IPS DF 6.9 (cell line): ENCODE measurements at places on chromosomes 16 and 17.

DNA sequence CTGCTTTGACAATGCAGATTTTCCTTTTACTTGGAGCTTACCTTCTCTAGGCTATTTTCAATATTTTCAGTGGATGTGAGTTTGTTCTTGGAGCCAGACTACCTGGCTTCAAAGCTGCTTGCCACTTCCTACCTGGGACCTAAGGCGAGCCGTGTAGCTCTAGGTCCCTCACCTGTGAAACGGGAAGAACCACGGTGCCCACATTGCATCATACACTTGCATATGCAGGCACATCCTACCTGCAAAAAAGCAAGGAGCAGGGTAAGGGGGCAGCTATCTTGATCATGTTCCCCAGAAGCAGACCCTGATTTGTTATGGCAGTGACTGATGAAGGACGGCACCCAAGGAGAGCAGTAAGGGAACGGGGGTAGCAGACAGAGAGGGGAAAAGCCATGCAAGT, 27.0 kb upstream of the MPRIP start:
- no peak for DNase-seq

GRCh38 chr16:3487521-3488410, 7.5 kb downstream of the C16orf90 start:
- no peak for DNase-seq

- no peak for DNase-seq
These were observed 43.4 kb downstream of the METRNL start for GRCh38 chr17:83122834-83123233.

- DNase-seq, result no peak
These were observed 104.6 kb downstream of the SPAG9 start for GRCh38 chr17:51016099-51016498.

- DNase-seq, result no peak
These were observed 8.2 kb upstream of the BAIAP3 start for GRCh38 chr16:1325261-1325660.

DNA sequence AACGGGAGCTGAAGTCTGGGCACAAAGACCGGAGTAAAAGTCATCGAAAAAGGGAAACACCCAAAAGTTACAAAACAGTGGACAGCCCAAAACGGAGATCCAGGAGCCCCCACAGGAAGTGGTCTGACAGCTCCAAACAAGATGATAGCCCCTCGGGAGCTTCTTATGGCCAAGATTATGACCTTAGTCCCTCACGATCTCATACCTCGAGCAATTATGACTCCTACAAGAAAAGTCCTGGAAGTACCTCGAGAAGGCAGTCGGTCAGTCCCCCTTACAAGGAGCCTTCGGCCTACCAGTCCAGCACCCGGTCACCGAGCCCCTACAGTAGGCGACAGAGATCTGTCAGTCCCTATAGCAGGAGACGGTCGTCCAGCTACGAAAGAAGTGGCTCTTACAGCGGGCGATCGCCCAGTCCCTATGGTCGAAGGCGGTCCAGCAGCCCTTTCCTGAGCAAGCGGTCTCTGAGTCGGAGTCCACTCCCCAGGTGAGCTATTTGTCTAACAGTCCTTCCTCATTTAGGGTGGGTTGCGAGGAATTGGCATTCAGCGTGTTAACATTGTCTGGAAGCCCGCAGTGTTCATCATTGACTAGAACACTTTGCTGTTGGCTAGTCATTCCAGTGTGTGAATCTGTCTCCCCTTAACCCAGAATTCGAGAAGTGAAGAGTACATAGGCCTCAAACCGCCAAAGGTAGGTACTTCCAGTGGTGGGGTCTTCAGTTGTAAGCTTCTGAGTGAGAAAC, 1.5 kb downstream of the CDK12 start:
- no peak for DNase-seq

DNA sequence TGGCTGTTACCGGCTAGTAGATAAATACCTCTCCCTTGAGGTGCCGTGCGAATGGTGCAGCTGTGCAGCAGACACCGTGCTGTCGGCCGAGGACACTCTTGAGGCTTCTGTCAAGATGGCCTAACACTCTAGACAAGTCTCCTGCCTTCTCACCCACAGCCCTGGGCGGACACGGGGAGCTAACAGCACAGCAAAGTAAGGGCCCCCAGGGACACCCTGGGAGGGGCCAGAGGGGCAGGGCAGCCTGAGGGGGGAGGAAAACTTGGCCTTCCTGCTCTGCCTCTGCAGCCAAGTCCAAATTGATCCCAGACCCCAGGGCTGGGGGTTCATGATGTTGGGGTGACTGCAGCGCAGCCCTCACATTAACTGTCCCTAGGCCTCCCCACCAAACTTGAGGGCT, 210.2 kb downstream of the RPTOR start:
- no peak for DNase-seq

- DNase-seq, result no peak
These were observed 7.3 kb downstream of the NT5C start for GRCh38 chr17:75124041-75124818.

DNA sequence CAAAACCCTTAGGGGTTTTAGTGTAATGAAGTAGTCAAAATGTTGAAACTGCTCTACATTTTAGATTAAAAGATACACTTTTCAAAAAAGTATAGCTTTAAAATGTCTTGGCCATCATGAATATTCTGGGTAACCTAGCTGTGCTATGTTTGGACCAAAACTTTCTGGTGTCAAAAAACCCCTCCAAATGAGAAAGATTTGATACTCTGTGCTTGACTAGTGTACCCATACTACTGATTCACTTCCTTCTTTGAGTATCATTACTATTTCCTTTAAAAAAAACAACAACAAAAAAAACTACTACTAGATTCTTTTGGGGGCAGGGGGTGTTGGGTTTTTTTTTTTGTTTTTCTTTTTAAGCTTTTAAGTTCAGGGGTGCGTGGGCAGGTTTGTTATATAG, 37.3 kb downstream of the PTRH2 start:
- DNase-seq, result no peak

GRCh38 chr17:35088356-35088880, 24.9 kb upstream of the RFFL start:
- DNase-seq, result peak; percentile 5

DNA sequence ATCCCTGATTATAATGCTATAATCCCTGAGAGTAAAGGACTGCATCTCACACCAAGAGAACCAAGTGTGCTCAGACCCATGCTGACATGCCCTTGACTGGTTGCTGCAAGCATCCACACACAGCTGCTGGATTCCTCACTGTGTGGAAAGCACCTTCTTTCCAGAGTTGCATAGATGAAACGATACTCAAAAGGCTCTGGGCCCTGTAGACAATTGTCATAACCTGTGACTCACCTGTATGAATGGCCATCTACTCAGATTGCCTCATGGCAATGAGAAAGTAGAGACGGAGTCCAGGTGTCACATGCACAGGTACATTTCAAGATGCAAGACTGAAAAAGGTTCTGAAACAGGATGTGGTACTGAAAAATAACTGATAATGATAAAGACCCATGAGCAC, 58.1 kb downstream of the MPHOSPH6 start:
- DNase-seq, result no peak

DNA sequence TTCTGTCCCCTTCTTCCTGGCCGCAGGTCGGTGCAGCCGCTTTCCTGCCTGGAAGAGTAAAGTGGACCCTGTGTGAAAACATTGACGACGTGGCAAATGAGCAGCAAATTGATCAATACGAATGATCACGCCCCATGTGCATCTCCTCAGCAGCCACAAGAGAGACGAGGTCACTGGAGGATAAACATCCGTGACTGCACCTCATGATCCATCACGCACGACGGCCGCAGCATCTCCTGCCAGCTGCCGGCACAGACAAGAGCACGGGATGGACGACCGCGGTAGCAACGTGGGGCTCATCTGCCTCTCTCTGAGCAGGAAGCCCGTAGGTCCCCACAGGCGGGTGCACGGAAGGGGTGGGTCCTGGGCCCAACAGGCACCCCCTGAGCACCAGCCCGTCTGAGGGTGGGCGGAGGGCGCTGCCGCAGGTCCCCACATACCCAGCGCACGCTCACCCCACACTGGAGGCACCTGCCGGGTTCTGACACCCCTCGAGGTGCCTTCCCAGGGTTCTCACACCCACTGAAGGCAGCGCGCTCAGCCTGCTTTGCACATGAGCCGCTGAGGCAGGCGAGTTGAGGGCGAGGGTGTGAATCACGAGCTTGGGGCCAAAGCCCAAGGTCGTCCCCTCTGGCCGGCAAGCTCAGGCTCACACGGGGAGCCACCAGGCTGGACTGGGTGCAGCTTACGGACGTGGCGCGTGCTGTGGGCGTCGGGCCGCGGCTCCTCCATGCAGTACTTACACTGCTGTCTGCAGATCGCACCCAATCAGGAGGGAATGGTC, 12.3 kb upstream of the CDH15 start:
- DNase-seq, result no peak

DNA sequence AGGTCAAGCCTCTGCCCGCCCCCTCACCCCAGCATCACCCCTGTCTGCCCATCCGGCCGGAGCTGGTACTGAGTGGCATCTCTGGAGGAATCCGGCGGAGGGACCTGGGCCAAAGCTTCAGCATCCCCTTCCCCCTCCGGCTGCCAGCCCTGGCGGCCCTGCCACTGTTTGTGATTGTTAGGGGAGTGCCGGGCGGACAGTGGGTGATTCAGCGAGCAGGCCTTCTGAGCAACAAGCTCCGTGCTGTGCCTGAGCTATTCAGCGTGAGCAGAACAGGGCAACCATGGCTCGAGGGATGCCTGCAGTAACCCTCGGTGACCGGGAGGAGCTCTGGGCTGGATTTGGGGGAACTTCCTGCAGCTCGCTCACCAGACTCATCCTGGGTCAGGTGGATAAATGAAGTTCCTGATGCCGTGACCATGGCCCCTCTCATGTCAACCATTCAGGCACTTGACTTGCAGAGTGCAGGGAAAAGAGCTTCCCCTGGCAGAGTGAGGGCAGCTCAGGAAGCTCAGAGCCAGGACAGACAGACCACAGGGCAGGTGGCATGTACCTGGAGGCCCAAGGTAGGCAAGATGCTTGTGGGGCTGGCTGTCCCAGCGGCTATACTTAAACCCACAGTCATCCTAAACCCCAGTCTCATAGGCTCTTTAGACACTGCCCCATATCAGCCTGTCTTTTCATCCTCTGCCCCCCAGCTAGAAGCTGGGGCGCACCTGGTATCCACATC, 24.3 kb upstream of the MLKL start:
- DNase-seq, result no peak

DNA sequence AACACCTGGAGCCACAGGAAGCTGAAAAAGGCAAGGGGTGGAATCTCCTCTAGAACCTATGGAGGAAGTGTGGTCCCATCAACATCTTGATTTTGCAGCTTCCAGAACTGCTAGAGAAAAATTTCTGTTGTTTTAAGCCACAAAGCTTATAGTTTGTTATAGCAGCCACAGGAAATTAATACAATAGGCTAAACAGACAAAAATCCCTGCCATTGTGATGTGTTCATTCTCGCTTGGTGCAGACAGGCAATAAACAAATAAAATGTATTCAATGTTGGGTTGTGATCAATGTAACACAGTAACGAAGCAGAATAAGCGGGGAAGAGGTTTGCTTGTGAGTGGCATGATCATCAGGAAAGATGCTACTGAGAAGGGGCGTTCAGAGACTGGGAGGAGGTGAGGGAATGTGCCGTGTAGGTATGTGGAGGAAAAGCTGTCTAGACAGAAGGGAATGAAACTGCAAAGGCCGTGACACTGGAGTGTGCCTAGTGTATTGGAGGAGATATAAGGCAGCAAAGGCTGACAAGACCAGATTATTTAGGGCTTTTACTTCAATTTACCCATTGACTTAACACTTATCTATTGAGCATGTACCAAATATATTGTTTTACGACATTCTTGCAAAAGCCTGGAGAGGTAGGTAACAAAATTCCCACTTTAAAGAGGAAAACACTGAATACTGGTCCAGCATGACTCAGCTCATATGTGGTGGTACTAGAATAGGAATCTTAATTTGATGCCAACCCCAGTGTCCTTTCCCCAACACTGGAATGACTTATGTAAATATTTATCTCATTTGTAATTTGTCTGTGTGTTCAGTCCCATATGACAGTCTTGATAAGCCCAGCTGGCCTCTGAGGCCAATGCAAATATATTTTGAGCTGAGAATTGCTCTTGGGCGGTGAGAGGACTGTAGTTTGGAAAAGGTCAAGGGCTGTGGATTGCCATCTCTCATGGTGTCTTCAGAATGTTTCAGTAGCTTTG, 375.9 kb downstream of the CDH13 start:
- DNase-seq, result no peak

DNA sequence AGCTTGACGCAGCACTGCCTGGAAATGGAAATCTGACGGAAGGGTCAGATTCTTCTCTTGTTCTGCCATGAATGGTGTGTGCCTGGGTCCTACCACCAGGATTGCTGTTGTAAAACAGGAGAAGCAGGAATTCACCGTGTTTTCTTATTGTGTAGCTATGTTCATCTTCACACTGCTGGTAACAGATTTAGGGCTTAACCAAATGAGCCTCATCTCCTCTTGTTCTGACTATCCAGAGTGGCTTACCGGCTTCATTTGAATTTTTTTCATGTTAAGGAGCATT, 97.3 kb upstream of the CHMP6 start:
- DNase-seq, result no peak

GRCh38 chr17:33506889-33507650, 214.0 kb upstream of the ASIC2 start:
- DNase-seq, result no peak

- no peak for DNase-seq
These were observed 7.7 kb upstream of the SLFN12L start for GRCh38 chr17:35545150-35545549.

DNA sequence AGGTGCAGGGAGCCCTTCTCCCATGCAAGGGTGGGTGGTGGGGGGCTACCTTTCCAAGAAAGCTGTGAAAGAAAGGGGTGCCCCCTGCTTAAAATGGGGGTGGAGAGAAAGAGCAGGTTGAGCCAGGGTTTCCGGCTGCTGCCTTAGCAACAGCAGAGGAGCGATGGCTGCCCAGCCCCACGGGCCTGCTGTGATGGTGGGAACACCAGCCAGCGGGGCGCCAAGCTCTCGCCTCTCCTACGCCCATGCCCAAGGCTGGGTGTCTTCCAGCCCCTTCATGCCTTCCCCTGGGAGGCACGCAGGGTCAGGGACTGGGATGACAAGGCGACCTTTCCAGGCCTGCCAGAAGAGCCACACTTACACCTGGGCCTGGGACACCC, 3.0 kb downstream of the FMNL1 start:
- no peak for DNase-seq

- no peak for DNase-seq
These were observed 9.4 kb downstream of the KRT33A start for GRCh38 chr17:41340934-41341861.

- no peak for DNase-seq
These were observed 164.5 kb upstream of the CHMP6 start for GRCh38 chr17:80826955-80827645.

- DNase-seq, result no peak
These were observed 40.8 kb downstream of the MRC2 start for GRCh38 chr17:62668091-62668804.

- no peak for DNase-seq
These were observed 31.1 kb downstream of the KLHDC4 start for GRCh38 chr16:87734644-87735043.
